ENCODE measurements at places on chromosomes 6 and 20.

GRCh38 chr6:11964729-11965335 is 47.3 kb upstream of the HIVEP1 start:
- DNase-seq = no peak

DNA sequence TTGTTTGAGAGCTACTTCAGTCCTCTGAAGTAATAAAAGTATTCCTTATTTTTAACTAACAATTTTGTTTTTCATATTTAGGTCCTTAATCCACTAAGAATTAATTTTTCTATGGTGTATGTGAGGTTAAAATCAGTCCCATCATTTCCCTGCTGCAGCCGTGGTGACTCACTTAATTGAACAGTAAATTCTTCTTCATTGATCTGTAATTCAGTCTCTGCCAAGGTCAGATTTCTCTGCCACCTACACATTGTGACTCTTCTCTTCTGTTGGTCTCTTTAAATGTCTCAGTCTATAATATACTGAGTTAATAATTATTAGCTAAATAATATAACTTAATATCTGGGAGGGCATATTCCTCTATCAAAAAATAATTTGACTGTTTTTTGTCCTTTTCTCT is 262.3 kb downstream of the UTRN start:
- no peak for DNase-seq

GRCh38 chr20:37379967-37380828 is 34.3 kb downstream of the SRC start:
- DNase-seq = no peak

- DNase-seq = no peak
Measured at GRCh38 chr6:44676246-44676790, 288.8 kb downstream of the CDC5L start.

DNA sequence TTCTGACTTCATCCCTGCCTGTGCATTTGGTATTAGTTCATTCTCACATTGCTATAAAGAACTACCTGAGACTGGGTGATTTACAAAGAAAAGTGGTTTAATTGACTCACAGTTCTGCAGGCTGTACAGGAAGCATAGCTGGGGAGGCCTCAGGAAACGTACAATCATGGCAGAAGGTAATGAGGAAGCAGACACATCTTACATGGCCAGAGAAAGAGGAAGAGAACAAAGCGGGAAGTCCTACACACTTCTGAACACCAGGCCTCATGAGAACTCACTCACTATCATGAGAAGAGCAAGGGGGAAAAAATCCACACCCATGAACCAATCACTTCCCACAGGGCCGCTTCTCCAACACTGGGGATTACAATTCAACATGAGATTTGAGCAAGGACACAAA is 303.9 kb downstream of the CBLN4 start:
- DNase-seq = no peak

DNA sequence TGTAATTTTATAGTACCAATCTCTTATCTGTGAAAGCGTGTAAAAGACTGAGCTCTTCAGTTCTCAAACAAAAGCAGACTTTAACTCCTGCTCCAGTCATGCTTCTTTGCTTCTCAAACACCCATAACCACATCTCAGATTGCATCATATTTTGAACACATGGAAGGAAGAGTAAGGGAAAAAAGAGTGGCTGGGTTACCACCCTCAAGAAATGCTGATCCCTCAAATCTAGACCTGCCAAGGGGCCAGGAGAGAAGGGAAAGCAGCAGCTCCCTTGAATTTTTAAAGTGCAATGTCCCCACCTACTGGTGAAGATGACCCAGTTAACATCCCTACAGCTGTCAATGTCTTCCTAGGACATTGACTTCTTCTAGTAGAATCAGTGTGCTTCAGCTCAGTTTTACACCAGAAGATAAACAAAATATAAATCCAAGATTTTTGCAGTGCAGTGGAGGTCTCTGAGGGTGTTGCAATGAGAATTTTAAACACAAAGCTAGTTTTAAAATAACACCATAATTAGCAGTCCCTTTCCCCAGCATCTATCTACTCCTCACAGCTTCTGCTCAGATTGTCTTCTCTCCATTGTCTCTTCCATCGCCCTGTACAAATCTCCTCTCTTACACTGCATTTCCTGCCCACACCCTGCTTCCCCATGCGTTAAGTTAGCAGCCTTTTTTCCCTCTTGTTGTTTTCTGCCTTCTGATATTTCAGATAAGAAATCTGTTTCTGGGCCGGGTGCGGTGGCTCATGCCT is 22.6 kb upstream of the HLA-DQB2 start:
- DNase-seq = peak; percentile 49

DNA sequence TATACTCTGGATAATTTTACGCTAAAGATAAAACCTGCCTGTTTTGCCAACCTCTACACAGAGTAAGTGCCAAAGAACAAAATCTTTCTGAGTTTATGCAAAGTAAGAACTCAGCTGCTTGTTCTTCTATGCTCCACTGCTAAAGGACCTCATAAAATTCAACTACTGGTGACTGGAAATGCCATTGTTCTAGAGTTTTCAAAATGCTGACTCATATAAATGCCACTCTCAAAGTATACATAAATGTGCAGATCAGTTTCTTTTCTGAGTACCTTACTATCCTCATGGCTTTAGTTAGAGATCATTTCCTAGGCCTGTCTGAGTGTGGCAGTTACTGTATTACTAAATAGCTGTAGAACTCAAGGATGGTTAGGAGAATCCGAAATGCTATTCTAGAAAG is 45.6 kb downstream of the LYRM4 start:
- DNase-seq = no peak

DNA sequence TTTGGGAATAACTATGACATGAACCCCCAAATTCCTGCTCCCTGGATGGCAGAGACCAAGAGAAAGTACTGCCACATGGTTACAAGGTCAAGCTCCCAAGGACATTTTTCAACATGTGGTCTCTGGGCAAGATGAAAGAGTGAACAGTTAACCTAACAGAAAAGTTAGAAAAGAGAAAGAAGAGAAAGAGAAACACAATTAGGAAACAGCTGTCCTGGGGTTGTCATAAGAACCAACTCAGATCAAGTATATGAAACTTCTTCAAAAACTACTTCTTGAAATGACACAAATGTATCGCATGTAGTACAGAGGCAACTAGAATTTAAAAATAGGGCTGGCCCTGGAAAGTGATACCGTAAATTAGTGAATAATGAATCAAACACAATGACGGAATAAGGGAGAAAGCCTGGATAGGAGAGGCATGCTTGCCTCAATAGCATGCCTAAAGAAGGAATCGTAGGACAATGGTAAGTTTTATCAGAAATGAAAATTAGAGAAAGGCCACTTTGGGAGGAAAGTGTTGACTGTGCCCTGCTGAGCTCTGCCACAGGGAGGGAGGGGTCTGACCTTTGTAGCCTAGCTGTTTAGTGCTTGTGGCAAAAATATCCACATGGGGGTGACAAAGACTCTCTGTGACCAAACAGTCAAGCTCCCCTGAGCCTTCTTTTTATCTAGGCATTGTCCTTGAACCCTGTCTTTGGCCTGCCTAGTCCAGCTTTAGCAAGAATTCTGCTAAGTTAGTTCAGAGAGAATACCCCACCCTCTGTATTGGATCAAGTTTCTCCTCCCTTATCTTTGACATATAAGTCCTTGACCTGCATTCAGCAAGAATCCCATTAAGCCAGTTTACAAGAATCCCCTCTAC is 4.3 kb upstream of the DCBLD1 start:
- DNase-seq = no peak

DNA sequence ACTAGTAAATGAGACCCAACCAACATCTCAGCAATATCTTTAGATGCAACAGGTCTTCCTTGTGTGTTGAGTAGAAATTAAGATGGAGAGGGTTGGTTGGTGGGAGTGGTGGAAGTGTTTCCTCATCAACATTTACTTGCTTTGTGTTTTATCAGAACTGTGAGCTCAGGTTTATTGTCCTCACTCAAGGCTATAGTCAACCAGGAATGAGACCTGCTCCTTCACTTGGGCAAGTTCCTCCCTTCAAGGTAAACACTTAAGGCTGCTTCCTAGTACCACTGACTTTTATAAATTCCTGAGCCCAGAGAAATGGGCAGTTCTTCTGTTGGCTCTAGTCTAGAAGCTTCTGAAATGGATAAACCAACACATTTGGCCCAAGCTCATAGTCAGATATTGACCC is 48.9 kb upstream of the MOCS1 start:
- DNase-seq = no peak

- DNase-seq = no peak
Measured at GRCh38 chr20:10319855-10320254, 101.2 kb downstream of the SNAP25 start.

GRCh38 chr6:134814076-134814695 is 135.7 kb downstream of the ALDH8A1 start:
- DNase-seq = no peak

GRCh38 chr6:150599199-150600009 is at the start of gene PLEKHG1:
TSS of gene PLEKHG1 (plus strand) at chr6:150599885. CDS start at chr6:150733682, 133,797 bp downstream.
- peak; percentile 23 for DNase-seq

GRCh38 chr6:152300517-152300916 is 336.6 kb downstream of the SYNE1 start:
- no peak for DNase-seq

GRCh38 chr20:40563296-40563950 is 125.6 kb downstream of the MAFB start:
- DNase-seq = no peak

DNA sequence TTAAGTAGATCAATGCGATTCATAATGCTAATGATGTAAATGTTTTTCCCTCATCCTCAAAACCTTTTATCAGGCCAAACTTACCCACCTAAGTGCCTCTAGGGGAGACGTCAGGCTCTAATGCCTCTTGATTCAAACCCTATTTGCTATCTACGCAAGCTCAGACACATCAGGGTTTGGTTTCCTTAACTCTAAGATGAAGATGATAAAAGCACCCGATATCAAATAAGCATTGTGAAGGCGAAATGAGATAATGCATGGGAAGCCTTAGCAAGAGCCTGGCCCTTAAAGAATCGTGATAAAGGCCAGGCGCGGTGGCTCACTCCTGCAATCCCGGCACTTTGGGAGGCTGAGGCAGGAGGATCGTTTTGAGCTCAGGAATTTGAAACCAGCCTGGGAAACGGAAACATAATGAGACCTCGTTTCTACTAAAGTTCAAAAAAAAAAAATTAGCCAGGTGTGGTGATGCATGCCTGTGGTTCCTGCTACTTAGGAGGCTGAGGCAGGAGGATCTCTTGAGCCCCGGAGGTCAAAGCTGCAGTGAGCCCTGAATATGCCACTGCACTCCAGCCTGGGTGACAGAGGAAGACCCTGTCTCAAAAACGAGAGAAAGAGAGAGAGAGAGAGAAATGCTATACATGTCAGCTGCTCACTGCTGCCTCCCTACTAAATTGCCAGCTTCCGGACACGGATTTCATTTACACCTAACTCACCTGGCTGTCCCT is 13.5 kb downstream of the CNKSR3 start:
- DNase-seq = no peak

DNA sequence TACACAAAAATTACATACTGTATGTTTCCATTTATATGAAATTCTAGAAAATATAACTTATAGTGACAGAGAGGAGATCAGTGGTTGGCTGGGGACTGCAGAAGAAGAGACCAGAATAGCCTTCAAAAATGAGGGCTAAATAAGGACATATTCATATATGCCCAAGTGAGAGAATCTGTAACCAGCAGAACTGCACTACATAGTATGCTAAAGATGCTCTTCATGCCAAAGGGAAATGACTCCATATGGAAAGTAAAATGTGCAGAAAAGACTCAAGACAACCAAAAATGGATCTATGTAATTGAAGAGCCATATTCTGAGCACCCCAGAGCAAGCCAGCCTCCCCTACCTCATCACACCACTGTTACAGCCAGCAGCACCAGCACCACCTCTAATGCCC is 29.0 kb downstream of the ELOVL2 start:
- DNase-seq = no peak

GRCh38 chr6:155710704-155711103 is 255.1 kb upstream of the NOX3 start:
- no peak for DNase-seq

- no peak for DNase-seq
Measured at GRCh38 chr6:163285691-163286090, 128.8 kb upstream of the QKI start.

- no peak for DNase-seq
Measured at GRCh38 chr6:33373960-33374910, 17.4 kb upstream of the KIFC1 start.

DNA sequence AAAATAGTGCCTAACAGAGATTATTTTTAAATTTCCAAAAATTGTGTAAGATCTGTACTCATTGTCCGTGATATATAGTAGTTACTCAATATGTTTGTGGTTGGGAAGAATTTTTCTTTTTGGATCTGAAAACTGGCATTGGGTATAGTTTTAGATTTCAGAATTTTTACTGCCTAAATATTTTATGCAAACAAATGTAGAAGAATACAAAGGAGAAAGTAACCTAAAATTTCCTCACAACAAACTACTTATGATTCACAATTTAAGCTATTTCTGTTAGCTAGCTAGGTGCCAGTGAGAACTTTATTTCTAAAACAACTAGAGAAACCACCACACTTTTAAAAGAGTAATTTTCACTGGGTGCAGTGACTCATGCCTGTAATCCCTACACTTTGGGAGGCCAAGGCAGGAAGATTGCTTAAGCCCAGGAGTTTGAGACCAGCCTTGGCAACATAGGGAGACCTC is 38.8 kb downstream of the SESN1 start:
- no peak for DNase-seq

DNA sequence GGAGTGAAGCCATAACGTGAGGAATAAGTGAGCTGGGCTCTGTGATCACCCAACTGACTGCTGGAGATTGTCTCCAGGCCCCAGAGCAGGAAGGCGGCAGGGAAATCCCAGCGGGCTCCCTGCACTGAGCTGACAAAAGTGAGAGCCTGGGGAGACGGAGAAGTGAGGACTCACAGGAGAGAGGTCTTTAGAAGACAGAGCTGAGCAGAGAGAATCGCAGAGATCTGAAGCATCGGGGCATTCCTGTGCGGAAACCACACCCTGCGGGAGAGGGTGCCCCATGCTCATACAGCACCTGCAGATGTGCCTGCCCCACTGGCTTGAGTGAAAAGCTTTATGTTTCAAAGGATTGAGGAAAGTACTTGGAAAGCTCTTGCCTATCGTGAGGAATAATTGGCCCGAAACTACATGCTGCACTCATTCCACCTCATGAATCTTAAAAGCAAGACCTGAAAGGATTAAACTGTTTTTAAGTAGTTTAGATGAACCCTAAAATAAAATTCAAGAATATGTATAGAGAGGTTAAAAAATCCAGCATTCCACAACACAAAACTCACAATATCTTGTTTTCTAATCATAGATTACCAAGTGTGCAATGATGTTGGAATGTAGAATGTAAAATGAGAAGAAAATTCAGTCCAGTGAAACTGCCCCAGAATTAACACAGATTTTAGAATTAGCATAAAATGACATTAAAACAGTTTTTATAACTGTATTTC is 17.7 kb upstream of the THBS2 start:
- DNase-seq = no peak

- no peak for DNase-seq
Measured at GRCh38 chr6:109660526-109661320, 30.3 kb downstream of the AK9 start.

- DNase-seq = no peak
Measured at GRCh38 chr6:15555101-15556038, 107.5 kb downstream of the DTNBP1 start.

GRCh38 chr6:73203098-73203497 is 22.2 kb downstream of the KHDC1L start:
- no peak for DNase-seq

DNA sequence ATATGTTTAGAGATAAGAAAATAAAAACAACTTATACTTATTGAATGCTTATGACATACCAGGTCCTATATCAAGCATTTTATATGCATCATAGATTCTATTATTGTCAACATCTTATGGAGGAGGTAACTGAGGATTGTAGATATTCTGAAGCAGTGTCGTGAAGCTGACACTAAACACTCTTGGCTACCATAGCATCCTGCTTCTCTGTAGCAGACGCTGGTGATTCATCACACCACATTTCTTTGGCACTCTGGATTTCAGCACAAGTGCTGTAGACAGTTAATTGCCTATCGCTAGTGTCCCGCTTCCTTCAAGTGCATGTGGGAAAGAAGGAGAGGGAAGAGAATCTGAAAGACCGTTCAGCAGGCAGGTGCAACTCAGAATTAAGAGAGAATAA is 317.1 kb downstream of the PLCB1 start:
- DNase-seq = no peak

Data from KG1 (cell line).